ENCODE measurements at places on chromosomes 4 and X.
A peak's percentile ranks its signal among the peaks of the same experiment; 100 is the strongest.

DNA sequence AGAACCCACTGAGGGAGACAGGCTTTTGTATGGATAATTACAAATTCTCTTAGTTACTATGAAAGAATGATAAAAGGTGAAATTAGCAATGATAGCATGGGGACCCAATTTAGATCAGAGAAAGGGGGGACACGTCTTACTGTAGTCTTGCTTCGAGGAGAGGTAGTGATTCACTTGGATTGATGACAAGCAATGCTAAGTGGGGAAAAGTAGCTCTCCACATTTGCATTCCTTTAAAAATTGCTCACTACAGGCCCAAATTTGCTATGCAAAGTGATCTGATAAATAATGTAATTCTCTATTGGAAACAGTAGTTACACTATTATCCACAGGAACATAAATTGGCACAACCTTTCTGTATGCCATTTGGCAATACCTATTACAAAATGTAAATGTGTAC lies 42.5 kb upstream of the MAP3K15 start:
- no peak for DNase-seq

DNA sequence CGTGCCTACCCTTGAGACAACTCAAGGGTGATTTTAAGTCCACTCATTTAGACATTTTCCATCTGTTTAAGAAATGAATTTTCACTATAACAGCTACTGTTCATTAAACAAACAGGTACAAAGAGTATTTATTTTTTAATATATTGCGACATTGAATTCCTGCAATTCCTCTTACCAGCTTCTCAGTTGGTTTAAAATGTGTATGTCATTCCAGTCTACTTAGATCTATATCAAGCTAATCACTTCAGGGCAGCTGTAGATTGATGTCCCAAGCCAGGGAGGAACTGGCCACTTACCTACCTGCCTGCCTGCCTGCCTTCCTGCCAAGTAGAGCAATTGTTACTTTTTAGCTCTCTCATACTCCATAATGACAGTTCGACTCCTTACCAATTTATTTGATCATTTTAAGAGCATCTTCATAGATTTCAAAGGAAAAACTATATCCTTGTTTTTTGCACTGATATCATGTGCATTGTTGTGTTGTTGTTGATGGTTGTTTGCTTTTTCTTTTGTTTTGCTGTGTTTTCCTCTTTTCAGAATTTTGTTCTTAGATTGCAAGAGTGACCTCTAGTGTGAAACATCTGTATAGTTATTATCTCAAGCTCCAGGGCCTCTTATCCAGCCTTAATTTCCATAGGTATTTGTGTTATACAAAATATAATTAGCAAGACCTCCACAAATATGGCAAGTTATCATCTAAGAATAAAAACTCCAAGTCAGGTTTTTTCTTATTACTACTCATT lies 120.9 kb upstream of the NRK start:
- no peak for DNase-seq

DNA sequence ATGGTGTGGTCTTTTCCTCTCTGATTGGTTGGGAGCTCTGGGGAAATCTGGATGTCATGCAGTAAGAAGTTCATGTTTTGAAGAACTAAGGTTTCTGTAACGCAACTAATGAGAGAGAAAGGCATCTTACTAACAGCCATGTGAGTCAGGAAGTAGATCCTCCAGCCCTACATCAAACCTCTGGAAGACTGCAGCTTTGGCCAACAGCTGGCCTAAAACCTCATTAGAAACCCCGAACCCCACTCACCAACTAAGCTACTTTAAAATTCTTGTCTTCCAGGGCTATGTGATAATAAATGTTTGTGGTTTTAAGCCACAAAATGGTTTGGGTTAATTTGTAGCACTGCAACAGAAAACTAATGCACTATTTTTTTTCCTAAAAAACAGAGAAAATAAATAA lies 549.0 kb upstream of the GRID2 start:
- no peak for DNase-seq

GRCh38 chr4:73340917-73341316 lies 63.2 kb upstream of the ALB start:
- no peak for DNase-seq

DNA sequence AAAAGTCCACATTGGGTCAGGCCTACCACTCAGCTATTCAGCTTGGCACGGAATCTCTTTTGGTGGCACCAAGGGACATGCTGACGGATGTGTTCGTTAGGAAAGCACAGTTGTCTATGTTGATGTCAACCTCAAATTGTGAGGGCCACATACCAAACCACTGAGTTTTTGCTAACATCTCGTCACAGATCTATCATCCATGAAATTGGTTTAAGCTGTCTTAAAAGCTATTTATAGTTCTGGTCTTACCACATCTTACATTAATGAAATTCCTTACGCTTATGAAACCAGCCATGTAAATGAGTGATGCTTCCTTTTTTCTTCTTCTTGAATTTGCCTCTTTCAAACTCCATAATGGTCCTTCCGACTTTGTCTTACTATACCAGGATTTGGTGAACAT lies 101.5 kb downstream of the MGST2 start:
- no peak for DNase-seq

GRCh38 chr4:114026447-114026846 lies 47.0 kb upstream of the ARSJ start:
- DNase-seq: no peak

GRCh38 chrX:135354288-135354687 lies 45.0 kb downstream of the ETDC start:
- DNase-seq: no peak

GRCh38 chr4:113764720-113765264 lies 3.3 kb upstream of the CAMK2D start:
- no peak for DNase-seq

- peak; percentile 79 for DNase-seq
Observed at GRCh38 chrX:153687121-153688039, at the start of gene SLC6A8. SLC6A8 (plus strand) TSS chrX:153687926; CDS start chrX:153688575, 649 bp downstream.

- DNase-seq: no peak
Observed at GRCh38 chr4:152158225-152158624, 377.7 kb downstream of the FBXW7 start.

DNA sequence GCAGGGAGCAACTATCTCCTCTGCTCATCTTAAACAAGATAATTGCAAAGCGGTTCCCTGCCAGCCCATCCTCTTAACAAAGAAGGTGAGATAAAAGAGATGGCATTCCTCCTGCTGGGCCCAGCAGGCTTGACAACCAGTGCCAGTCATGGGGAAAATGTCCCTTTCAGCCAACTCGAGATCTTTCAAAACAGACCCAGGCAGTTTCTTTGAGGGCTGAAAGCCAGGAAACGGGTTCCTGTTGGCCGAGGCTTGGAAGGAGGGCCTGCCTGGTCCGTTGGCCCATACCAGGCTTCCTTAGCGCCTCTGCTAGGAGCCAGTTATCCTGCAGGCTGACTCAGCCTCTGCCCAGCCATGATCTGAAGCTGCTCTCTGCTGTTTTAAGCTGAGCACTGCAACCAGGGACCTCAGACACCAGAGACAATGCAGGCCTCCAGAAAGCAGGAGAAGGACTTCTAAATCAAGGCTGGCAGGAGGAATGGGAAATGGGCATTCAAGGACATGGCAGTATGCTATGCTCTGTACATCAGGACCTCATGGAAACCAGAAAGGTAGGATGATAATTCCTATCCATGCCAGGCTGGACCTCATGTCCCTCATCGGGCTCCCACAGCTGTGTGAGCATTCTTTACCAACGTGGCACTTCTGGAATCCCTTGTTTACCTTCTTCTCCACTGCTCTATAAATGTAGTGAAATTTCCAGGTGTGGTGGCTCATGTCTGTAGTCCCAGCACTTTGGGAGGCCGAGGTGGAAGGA lies 42.4 kb upstream of the SLC2A9 start:
- DNase-seq: peak; percentile 40

GRCh38 chrX:15947648-15948317 lies 93.2 kb upstream of the AP1S2 start:
- DNase-seq: no peak

DNA sequence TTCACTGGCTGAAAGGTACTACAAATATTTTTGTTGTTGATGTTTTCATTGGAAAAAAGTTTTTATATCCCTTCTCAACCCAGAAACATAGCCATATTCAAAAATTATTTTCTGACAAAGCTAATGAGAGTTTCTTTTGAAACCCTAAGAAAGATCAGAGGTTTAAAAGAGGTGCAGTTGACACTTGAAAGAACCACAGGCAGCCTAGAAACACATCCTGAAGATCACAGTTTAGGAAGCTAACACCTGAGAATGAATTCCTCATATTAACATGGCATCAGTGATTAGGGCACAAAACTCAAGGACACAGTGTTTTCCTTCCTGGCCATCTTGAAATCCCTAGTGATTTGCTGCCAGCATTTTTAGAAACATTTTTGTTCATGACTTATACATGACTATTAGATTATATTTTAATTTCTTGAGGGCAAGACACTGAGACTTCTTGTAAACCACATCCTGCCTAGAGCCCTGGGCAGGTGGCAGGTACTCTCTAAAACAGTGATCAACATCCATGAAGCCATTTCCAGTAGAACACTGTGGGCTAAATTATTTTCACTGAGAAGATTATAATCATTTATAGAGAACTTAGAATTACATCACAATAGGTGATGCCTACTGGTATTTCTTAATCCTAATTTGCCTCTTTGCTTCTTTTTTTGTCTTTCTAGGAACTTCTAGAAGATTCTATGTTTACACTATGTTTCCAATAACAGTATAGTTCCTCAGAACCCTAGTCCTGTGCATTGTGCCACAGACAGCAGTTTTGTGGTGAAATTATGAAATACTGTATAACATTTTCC lies 80.0 kb downstream of the ARSJ start:
- DNase-seq: no peak
